ENCODE measurements at places on chromosomes 3 and 15. TPM values are rescaled to one million over a fixed set of nuclear protein-coding genes. Genes with fewer than 3 reads are reported as not detected.

ZBBX gene
- total RNA-seq = 1.0 TPM

MKRN3 gene
- 9.6 TPM for total RNA-seq

GOLGA8T gene
- total RNA-seq = not detected

ANKRD34C gene
- total RNA-seq = not detected

Measured in H4 (cell line).